ENCODE measurements at places on chromosomes 13 and 19. TPM values are rescaled to one million over a fixed set of nuclear protein-coding genes. Genes with fewer than 3 reads are reported as not detected.

B3GNT3 gene
- total RNA-seq, result 19.4 TPM

PGLYRP1 gene
- total RNA-seq, result not detected

TYROBP gene
- 4.1 TPM for total RNA-seq

ATP7B gene
- total RNA-seq, result 0.92 TPM

REEP6 gene
- 8.5 TPM for total RNA-seq

SLC1A6 gene
- not detected for total RNA-seq

SMIM44 gene
- not detected for total RNA-seq

GRCh38 chr13:79990048-79990447, 350.9 kb downstream of the SPRY2 start:
- no peak for ATAC-seq

DNA sequence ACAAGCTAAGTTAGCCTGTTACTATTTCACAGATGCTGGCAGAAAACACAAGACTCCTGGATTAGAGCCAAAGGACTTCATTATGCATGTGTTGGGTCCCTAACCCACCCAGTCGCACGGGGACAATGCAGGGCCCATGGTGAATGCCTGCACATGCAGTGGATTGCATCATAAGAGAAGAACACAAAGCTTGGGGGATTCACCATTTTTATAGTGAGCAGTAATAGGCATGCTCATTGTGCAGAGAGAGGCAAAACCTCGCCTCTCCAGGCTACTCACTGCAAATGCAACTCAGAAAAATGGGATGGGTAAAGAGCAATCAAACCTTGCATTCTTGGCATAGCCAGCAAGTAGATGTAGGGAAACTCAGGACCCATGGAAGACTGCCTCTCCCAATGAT, 115.8 kb downstream of the DIAPH3 start:
- ATAC-seq, result peak; percentile 43

GRCh38 chr13:63291701-63292100, 1876.1 kb upstream of the PCDH20 start:
- ATAC-seq, result no peak

- no peak for ATAC-seq
Observed at GRCh38 chr19:19211499-19212420, at the start of gene NCAN. Gene NCAN, plus strand, starts transcription at chr19:19211958. Its CDS starts 4,996 bp downstream, at chr19:19216954.

DNA sequence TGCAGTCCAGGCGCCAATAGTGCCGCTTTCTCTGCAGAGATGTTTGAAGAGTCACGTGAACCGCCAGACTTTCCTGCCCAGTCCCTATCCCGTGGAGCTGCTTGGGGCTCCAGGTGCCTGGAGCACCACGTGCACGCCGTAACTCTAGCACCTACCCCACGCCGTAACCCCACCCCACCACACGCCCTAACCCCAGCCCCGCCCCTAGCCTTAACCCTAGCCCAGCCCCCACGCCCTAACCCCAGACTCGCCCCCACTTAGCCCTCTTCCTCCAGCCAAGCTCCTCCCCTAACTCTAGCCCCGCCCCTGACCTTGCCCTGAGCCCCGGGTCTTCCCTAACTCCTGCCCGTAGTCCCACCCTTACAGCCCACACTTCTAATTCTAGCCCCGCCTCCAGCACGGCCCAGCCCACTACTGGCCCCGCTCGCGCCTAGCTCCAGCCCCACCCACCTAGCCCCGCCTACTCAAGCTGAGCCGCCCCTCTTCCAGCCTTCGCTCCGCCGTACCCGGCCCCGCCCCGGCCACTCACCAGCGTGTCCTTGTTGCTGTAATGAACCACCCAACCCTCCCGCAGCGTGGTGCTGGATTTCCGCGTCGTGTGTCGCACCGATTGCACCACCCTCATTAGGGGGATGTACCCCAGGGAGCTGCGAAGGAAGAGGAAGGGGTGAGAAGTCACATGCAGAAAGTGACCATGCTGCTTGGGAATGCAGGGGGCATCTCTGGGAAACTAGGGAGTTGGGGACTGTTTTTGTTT, 19.5 kb downstream of the PRKD2 start:
- ATAC-seq, result peak; percentile 80

DNA sequence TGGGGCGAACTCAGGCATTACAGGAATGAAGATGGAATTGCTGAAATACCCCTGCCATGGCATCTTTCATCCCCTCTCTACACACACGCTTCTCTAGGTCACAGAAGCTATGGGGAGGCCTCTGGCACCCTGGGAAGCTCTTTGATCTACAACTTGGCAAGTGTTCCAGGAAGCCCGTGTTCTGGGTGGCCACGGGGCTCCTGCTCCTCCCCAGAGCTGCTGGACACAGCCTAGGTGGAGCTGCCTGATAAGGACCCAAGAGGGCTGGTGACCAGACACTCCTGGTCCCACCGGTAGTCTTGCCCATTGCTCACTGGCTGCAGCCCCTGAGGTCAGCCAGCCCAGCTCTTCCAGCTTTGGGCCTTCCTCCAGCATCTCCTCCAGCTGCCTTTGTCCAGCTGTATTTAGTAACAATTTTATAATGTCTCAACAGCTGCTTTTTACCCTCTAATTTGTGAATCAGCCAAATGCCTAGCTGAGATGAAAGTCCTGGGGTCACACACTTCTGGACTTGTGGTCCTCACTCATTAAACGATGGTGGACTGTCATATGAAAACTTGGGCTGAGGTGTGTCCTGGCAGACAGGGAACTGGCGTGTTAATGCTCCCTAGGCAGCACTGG, 72.8 kb upstream of the SPATA13 start:
- no peak for ATAC-seq

GRCh38 chr13:100231176-100231575, 142.3 kb downstream of the PCCA start:
- ATAC-seq, result peak; percentile 84

DNA sequence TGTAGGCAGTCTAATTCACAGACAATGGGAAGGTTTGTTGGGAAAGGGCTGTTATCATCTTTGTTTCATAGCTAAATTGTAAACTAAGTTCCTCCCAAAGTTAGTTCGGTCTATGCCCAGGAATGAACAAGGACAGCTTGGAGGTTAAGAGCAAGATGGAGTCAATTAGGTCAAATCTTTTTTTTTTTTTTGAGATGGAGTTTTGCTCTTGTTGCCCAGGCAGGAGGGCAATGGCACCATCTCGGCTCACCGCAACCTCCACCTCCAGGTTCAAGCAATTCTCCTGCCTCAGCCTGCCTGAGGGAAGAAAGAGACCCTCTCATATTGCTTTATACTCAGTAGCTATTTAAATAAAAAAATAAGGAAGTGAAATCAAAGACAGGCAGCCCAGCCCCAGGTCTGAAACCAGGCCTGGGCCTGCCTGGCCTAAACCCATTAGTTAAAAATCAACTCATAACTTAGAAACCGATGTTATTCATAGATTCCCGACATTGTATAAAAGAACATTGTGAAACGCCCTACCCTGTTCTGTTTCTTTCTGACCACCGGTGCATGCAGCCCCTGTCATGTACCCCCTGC, 297.4 kb upstream of the SGCG start:
- ATAC-seq, result no peak

DNA sequence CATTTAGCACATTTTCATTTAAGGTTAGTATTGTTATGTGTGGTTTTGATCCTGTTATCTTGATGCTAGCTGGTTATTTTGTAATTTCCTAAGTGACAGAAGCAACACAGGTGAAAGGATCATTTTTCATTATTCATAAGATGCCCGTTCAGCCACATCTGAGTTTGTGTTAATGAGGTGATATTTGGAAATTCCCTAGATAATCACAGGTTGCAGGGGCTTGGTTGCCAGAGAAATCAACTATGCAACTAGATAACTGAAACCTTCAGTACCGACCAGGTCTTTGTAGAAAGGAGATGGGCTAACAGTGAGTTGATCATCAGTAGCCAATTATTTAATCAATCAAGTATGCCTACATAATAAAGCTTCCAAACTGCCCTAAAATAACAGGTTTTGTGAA, 121.3 kb upstream of the UFM1 start:
- no peak for ATAC-seq

- no peak for ATAC-seq
Observed at GRCh38 chr19:28443361-28443760, 769.6 kb downstream of the UQCRFS1 start.

GRCh38 chr19:46728693-46729339, 11.9 kb upstream of the PRKD2 start:
- peak; percentile 58 for ATAC-seq

DNA sequence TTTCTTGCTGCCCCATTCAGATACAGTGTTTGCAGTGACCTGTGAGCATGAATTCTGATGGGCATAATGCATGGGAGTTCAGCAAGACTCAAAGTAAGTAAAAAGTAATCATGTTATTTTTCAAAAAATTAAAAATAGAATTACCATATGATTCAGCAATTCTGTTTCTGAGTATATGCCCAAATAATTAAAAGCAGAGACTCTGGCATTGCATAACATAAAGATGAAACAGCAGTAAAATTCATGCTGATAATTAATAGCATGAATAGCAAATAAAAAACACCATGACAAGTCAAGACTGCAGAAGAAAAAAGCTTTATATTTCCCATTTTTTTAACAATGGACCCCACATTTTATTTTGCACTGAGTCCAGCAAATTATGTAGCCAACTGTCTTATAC, 21.3 kb downstream of the RNF6 start:
- ATAC-seq, result no peak

GRCh38 chr19:36973844-36974195, 57.7 kb downstream of the ZNF568 start:
- ATAC-seq, result no peak

DNA sequence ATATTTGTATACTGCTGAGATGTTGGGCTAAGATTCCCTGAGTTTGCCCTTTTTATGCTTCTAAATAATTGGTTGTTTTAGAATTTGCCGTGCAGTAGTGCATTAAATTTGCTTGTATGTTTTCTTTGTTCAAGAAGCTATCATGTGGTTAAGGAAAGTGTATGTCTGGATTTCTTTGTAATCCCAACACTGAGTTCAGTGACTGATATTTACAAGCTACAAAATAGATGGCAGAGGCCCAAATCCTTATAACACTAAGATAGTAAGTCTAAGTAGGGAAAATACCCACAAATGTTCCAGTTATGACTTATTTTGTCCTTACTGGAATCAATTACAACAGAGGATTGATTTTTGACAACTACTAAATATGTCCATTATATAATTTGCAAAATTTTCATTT, 435.0 kb upstream of the KLF12 start:
- no peak for ATAC-seq

- no peak for ATAC-seq
Observed at GRCh38 chr13:96403651-96404050, 313.7 kb downstream of the HS6ST3 start.

GRCh38 chr13:113526466-113527220, 36.1 kb upstream of the DCUN1D2 start:
- no peak for ATAC-seq

GRCh38 chr19:51715850-51716249, 7.9 kb downstream of the HAS1 start:
- no peak for ATAC-seq

GRCh38 chr19:56748378-56748777, 76.8 kb upstream of the ZNF835 start:
- ATAC-seq, result no peak

DNA sequence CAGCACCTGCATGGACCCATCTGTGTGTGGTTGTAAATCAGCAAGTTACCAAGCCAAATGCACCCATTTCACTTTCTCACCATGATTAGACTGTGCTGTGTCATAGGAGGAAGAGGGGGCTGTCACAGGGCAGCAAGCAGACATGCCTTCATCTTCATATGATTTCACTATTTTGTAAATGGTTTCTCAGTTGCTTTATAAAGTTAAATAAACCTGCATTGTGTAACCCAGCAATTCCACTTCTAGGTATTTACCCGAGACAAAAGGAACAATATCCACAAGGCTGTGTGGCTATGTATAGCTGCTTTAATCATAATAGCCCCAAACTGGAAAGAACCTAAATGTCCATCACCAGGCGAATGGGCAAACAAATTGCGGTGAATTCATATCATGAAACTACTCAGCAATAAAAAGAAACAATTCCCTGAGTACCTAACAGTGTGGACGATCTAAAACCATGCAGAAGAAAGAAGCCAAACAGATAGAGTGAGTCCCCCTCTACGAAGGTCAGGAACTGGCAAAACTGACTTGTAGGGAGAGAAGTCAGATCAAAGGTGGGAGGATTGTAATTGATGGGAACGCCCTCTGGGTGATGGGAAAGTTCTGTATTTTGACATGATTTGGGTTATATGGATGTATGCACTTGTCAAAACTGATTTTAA, 185.4 kb downstream of the COL4A1 start:
- no peak for ATAC-seq

- peak; percentile 42 for ATAC-seq
Observed at GRCh38 chr13:80276371-80277289, 64.3 kb downstream of the SPRY2 start.

DNA sequence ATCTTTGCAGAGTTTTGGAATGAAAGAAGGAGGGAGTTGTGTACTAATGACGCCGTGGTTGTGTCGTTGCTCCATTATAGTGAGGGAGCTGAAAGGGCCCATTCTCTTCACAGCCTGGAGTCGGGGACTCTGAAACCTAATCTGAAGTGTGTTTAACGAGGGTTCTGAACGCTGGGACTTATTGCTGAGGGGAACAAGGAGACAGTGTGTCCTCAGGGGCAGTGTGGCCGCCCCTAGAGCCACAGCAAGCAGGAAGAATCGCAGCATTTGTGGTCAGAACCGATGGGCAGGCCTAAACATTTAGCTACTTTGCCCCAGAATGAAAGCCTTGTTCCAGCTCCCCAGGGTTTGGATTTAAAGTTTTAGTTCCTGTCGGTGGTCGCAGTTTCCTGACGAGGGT, 156.4 kb upstream of the RNF113B start:
- ATAC-seq, result no peak

DNA sequence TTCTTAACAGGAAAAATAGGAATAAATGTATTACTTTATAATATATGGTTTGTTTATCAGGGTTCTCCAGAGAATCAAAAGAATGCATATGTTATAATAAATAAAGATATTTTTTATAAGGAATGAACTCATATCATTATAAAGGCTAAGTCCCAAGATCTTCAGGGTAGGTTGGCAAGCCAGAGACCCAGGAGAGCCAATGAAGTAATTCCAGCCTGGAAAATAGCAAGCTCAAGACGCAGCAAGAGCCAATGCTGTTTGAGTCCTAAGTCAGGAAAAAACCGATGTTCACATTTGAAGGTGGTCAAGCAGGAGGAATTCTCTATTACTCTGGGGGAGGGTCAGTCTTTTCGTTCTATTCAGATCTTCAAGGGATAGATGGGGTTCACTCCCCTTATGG, 490.0 kb downstream of the PCDH20 start:
- no peak for ATAC-seq

DNA sequence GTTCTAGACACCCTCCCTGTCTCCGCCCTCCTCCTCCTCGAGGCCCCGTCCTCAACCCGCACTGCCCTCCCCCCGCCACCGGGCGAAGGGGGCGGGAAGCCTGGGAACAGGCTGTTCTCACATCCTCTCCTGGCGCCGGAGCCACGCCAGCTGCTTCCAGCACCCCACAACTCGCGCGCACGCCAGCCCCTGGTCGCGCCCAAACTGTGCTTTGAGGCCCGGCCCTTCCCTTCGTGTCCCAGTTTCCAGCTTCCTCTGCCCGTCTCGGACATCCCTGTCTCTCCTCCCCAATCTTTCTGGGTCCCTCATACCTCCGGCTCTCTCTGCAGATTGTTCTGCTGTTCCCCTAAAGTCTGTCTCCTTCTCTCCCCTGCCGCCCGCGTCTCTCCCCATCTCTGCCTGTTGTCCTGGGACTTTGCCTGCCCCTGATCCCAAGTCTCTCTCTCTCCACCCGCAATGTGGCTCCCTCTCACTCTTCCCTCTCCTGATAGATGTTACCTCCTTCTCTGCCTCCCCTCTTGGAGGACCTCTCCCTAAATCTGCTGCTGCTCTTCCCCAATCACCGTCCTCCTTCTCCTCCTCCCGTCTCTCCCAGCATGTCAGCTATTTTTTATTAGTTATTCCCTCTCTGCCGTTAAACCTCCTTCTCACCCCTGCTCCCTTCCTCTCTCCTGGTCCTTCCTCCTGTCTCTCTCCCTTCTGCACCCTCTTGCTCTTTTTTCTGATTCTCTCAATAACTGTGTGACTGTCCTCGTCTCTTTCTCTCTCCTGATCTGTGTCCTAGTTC, 14.2 kb downstream of the DPF1 start:
- ATAC-seq, result no peak
